ENCODE measurements at places on chromosomes 6 and 20. TPM values are rescaled to one million over a fixed set of nuclear protein-coding genes. Genes with fewer than 3 reads are reported as not detected.

- peak; percentile 46 for DNase-seq
Observed at GRCh38 chr6:28982476-28983266, 22.4 kb downstream of the ZNF311 start.

- peak; percentile 26 for DNase-seq
Observed at GRCh38 chr6:16148498-16148897, 19.6 kb downstream of the MYLIP start.

DNA sequence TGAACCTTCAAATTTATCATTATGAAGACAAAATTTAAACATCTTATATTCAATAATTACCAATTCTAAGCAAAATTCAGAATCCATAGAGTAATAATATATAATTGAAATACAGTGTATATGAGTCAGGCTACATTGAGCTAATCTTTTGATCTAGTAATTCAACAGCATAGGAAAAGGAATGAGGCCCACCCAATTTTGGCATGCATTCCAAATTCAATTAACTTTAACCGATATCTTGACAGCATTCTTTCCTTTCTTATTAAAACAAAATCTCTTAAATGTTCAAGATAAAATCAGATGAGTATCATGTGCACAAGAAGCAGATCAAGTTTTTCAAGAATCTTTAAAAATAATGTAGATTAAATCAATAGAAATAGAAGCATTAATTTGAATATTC lies 132.9 kb upstream of the QKI start:
- DNase-seq: no peak

- DNase-seq: no peak
Observed at GRCh38 chr6:83442752-83443151, 11.9 kb upstream of the ME1 start.

- no peak for DNase-seq
Observed at GRCh38 chr20:32463642-32464400, 105.7 kb downstream of the ASXL1 start.

DNA sequence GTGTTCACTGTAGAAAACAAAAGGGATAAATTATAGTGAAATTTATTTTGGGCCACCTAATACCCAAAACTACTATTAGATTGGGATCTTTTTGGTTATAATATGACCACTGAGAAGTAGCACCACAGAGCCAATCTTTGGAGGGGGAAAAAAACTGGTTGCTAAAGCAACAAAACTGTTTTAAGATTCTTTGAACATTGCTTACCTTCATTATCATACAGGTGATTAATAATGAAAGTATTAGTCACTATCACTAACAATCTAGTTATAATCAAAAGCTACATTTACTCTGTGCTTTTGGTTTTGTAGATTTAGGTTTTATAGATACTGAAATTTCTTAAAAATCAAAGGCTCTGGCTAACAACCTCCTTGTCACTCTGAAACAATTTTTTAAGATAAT lies 31.7 kb downstream of the STX7 start:
- no peak for DNase-seq

DNA sequence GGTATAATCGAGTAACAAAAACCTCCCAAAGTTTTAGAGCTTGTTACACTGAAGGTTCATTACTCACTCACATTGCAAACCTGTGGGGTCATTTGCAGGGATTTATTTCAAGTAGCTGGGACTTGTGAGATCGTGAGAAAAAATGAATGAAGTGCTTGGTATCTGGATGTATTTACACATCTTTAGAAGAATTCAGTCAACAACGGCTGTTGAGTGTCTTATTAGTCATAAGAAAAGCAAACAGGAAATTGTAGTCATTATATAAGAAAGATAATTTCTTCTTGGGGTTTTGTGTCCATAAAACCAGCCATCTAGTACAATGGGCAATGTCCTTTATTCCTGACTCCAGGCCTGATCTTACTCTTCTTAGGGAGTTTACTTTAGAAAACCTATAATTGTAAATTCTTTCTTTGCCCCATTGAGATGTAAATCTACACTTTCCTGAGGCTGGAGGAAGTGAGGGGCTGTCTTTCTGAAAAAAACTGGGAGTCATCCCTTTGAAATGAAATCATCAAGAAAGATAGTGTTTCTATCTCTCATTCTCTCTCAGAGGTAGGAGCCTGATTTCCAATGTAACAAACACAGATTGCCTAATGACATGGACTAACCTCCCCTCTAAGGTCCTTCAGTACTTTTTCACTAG lies 202.5 kb upstream of the ASCC3 start:
- peak; percentile 21 for DNase-seq

DNA sequence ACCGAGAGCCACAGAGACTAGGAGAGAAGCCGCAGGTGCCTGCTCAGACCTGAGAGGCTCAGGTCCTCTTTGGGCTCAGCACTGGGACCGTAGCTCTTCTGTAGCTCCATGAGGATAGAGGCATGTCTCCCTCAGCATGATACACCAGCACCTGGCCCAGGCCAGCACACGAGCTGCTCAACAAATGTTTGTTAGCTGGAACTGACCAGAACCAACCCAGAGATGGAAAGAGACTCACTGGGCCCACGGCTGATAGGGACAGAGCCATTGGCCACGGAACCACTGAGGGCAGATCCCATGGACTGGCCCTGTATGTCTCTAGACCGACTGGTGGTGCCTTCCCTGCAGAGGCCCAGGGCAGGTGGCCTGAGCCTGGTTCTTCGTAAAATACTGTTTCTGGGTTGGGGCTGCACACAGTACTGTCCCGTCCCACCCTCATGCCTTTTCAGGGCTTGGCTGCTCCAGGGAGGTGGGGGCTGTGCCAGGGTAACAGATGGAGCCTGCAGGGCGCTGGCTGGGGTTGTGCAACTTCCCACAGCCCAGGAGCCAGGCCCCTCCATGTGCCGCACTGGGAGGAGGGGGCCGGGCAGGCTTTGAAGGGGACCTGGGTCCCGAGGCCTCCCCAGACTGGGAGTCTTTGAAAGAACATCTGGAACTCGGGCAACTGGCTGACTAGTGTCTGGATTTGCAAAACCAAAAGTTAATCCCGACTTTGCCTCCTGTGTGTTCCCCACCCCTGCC lies 5.2 kb downstream of the C20orf204 start:
- no peak for DNase-seq

DNA sequence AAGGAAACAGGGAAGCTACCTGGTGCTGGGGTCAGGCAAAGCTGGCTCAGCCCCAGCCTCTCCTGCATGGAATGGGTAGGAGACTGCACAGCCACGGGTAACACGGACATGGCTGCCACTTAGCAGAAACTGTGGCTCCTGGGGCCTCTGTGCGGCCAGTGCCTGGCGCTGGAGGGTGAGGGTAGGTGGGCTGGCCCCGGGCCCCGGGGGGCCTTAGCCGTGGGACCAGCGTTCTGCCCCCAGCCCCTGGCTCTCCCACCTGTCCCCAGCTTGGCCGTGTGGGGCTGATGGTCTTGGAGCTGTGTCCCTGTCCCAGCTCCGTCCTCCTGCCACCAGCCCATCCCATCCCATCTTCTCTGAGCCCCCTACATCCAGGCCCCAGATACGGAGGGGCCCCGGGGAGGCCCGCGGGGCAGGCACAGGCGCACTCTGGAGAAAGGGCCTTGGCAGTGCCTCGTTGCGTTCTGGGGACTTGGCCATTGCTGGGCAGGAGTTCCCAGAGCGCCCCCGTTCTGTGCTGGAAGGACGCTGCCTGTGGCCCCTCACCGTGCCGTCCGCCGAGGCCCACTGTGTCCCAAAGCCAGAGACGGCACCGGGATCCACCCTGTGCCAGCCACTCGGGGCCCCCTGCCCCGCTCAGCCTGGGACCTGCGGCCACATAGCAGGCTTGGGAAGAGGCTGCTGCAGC lies 12.2 kb downstream of the CHRNA4 start:
- no peak for DNase-seq

GRCh38 chr6:7169296-7169721 lies 61.5 kb downstream of the RREB1 start:
- no peak for DNase-seq

- peak; percentile 51 for DNase-seq
Observed at GRCh38 chr20:16803965-16804792, 56.0 kb downstream of the OTOR start.

DNA sequence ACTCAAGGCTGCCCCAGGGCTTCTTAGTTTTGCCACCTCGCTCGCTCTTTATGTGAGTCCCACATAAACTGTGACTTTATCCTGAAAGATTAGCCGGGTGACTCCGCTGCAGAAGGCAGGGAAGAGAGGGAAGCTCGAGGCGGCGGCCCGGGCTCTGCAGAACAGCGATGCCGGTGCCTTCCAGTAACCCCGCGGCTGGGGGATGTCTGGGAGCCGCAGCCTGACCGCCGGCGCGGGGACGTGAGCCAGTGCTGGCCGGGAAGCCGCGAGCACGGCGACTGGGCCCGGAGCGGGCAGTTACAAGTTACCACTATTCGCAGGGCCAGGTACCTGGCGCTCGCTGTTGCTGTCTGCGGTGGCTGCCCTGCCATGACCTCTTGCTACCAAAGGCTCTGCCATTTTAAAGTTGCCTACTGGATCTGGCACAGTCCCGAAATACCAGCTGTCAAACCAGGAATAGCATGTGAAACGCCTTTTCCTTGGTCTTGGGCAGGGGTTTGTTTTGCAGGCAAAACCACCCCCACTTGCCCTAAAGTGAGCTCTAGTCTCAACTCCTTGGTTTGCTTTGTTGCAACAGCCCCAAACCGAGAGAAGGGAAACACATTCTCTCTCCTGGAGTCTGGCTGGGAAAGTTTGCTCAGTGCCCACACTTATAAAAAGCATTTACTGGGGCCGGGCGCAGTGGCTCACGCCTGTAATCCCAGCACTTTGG lies 124.0 kb upstream of the SLC2A12 start:
- DNase-seq: no peak

DNA sequence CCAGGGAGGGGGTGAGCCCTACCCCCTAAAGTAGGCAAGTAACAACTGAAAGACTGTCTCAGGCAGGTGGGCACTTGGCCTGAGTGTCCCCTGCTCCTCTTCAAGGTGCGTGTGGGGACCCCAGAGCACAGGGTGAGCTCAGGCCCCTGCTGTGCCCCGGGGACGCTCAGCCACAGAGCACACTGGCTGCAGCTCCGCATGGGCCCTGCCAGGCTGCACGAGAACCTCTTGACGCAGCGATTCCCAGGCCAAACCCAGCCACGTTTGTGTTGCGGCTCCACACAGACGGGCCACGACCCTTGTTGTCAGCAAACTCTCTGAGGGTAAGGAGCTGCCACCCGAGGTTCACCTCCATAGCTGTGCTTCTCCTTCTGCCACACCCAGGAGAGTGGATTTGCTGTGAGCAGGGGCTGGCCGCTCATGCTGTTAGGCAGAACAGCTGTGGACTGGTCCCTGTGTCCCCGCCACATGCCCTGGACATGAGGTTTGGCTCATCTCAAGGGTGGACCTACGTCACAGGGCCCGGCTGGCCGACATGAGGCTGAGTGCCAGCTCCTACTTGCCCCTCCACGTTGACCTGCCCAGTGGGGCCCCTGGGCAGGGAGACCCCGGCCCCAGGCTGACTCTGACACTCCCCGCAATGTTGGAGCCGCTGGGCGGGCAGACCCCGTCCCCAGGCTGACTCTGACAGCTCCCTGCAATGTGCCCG lies 29.7 kb upstream of the GATA5 start:
- DNase-seq: no peak

DNA sequence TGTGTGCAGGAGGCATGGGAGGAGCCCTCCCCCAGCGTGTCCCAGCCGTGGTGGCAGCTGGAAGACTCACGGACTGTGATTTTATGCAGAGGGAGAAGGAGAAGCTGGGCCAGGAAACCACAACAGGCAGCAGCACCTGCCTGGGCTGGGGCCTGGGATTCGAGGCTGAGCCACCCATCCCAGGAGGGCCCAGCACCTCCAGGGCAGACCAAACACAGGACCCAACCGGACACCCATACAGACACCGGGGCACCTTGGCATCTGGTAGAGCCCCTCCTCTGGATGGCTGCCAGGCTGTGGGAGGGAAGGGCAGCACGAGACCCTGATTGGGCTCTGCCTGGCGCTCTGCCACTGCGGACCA lies 41.7 kb upstream of the CHRNA4 start:
- DNase-seq: no peak

DNA sequence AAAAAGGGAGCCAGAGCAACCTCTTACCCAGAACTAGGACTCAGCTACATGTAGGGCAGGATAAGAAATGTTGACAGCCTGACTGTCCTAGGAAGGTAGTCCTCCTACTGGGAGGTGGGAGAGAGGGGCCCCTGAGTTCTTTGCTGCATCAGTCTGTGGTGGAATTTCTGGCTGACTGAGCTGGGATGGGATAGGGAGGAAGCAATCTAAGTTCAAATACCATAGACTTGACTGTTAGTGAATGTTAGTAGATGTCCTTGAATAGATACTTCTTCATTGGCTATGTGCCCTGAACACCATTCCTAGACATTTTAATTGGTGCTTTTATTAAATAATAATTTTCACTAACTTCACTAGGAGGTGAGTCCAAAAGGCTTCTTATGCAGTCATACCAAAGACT lies 1343.6 kb upstream of the CITED2 start:
- no peak for DNase-seq

DNA sequence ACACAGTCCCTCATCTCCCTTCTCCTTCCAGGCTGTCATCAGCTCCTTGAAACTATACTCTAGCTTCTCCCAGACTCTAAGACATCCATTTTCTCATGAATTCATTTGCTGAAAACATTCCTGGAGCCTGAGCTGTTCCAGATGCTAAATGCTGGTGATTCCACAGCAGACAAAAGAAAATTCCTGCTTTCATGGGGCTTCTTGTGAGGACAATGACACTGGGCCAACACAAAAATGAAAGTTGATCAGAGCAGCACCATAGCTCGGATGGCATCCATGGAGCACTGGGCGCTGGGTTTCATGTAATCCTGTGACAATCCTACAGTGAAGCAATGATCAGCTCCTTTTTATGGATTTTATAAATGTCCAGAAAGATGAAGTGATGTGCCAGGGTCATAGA lies 47.4 kb upstream of the STX16 start:
- no peak for DNase-seq

GRCh38 chr6:170178561-170179477 lies 112.1 kb downstream of the DLL1 start:
- DNase-seq: no peak

- DNase-seq: no peak
Observed at GRCh38 chr6:94468830-94469229, 1049.5 kb upstream of the EPHA7 start.

DNA sequence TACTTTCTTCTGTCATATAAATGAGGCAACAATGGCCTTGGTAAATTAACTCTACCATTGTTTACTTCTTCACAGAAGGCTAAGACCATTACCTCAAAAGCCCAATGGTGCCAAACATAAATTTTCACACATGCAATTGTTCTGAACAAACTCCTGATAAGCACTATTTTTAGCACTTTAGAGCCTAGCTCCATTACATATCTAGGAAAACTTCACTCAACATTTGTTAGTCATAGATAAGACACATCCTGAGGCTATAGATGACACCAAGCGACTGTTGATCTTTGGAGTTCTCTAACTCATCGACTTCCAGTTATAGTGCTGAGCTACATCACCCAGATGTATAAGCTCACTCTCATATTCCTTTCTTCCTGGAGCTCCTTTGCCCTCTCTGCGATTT lies 245.9 kb downstream of the EYS start:
- no peak for DNase-seq

- no peak for DNase-seq
Observed at GRCh38 chr20:34222208-34222607, 19.0 kb upstream of the ASIP start.

GRCh38 chr6:89458704-89459103 lies 25.8 kb downstream of the ANKRD6 start:
- DNase-seq: no peak

Gene GNRH2
- 0.12 TPM for polyA plus RNA-seq

Gene SDCBP2
- 0.39 TPM for polyA plus RNA-seq

Gene JAG1
- 75.7 TPM for polyA plus RNA-seq

Gene HLA-DMB
- polyA plus RNA-seq: 3.0 TPM

Gene MAFB
- not detected for polyA plus RNA-seq

Gene RAB22A
- polyA plus RNA-seq: 7.4 TPM

Gene CCM2L
- polyA plus RNA-seq: 0.13 TPM

Gene TGM6
- not detected for polyA plus RNA-seq

Gene GABRR2
- polyA plus RNA-seq: 0.21 TPM

All from A549 (cell line).